ENCODE measurements at places on chromosomes 4 and X.

- no peak for DNase-seq
These were observed 18.6 kb upstream of the FRMD7 start for GRCh38 chrX:132146456-132146855.

DNA sequence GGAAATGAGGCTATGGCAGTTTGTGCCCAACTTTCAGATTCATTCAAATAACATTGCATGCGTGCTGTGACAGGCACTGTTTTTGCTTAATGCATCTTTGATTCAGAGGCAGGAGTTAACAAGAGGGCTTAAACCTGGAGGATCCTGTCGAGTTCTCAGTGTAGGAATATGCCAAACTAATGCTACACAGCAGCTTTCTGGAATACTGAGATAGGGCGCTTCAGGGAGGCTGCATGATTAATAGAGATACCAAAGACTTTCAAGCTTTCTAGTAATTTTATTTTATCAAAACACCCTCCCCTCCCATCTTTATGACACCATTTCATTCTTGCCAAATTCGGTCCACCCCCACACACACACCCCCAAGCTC lies 636 bp upstream of the TIMM8A start:
- DNase-seq: no peak

DNA sequence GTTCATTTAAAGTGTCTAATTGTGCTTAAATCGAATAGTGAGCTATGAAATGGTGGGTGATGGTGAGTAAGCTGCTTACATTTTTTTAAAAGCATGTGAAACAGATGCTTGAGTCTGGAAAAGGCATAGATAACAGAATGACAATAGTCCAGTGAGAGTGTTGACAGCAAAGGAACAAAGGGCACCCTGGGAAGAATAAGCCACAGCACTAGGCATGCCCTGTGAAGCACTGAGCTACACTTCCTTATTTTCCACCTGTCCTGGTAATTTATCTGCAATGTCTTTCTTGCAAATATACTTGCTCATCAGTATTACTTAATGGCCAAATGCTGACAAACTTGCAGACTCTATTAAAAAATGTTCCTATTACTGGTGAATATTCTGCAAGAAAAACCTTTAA lies 168.7 kb downstream of the PRDM5 start:
- no peak for DNase-seq

DNA sequence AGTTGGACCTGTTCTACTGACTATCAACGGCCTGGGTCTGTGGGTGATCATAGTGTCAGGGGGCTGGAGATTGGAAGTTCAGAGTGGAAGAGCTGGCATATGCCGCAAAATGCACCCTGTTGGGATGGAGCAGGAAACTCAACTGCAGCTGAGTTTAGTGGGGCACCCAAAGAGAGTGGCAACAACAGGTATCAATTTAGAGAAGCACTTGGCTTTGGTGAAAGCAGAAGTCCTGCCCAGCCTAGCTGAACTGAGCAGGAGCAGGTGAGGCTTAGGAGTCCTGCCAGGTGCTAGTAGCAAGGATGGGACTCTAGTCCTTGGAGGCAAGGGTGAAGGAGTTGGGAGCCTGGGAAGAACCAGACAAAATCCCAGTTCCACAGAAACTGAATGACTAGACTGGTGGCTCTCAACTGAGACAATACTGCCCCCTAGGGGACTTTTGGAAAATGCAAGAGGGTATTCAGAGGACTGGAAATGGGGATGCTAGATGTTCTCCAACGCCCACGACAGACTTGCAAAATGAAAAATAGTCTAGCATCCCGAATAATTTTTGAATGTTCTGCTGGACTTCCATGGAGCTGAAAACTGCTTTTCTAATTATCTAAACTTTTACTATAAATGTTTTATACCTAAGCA lies 49.4 kb downstream of the RTL9 start:
- DNase-seq: no peak

DNA sequence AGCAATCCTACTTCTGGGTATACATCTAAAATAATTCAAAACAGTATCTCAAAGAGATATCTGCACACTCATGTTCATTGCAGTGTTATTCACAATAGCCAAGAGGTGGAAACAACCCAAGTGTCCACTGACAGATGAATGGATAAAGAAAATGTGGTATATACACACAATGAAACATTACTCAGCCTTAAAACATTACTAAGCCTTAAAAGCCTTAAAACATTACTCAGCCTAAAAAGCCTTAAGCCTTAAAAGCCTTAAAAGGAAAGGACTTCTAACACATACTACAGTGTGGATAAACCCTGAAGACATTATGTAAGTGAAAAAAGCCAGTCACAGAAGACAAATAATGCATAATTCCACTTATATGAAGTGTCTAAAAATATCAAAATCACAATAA lies 40.3 kb upstream of the TFDP3 start:
- no peak for DNase-seq

DNA sequence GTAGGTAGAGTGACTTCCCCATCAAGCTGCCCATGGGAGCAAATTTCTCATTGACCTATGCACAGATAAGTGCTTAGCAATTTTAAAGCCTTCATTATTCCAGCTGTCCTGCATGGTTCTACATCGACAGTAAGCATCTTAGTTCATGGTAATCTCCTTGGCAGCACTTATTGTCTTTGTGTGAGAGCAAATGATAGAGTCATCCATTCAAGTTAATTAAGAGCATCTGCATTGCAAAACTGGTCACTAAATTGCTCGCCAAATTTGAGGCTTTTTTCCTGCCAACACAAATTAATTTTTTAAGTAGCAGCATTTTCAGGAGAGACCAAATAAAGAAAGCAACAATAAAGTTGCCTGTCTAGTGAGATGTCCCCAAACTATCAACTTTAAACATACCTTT lies 76.7 kb downstream of the SH3BGRL start:
- DNase-seq: no peak

- DNase-seq: no peak
These were observed 740.6 kb upstream of the TENM3 start for GRCh38 chr4:181502611-181503010.

DNA sequence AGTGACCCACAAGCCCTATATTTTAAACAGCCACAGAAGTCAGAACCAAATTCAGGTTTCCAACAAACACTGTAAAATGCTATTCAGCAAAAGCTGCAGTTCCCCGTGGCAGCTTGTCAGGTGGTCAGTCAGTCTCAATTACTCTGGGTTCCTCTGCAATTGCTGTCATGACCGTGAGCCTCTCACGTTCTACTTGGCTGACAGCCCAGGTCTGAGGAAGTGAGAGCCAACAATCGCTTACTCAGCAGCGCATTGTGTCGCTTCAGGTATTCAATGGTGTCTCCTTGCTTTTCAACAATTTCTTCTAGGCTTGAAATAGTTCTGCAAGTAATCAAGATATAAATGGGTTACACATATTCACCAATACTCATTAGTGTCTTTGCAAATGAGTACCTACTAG lies 25.8 kb downstream of the TRIM75 start:
- DNase-seq: no peak

- DNase-seq: no peak
These were observed 30.8 kb downstream of the ZNF827 start for GRCh38 chr4:145907812-145908211.

- no peak for DNase-seq
These were observed 29.7 kb downstream of the HUWE1 start for GRCh38 chrX:53656845-53657244.

GRCh38 chr4:858831-859451 lies 33.0 kb upstream of the CPLX1 start:
- DNase-seq: no peak

DNA sequence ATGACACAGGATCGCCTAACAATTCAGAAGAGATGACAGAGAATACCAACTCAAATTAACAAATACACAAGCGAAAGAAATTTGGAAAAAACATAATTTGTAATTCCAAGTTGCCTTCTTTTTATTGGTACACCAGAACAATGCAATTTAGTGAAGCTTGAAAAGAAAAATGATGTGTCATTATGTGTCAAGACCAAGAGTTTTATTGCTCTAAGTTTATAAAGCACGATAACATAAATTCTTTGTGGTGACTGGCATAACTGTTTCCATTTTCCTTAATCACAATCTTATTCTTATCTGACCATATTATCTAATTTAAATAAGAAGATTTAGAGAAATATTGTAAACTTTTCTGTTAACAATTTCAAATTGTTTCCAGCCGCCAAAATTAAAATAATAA lies 273.2 kb upstream of the TECRL start:
- no peak for DNase-seq

DNA sequence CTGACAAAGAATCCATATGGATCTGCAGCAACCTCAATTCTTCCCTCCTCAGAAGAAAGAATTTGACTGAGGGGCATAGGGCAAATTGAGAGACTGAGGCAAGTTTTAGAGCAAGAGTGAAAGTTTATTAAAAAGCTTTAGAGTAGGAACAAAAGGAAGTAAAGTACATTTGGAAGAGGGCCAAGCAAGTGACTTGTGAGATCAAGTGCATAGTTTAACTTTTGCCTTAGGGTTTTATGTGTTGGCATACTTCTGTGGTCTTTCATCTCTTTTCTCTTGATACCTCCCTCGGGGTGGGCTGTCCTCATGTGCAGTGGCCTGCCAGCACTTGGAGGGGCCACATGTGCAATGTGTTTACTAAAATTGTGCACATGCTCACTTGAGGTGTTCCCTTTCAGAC lies 98.0 kb upstream of the MAGEB16 start:
- no peak for DNase-seq

DNA sequence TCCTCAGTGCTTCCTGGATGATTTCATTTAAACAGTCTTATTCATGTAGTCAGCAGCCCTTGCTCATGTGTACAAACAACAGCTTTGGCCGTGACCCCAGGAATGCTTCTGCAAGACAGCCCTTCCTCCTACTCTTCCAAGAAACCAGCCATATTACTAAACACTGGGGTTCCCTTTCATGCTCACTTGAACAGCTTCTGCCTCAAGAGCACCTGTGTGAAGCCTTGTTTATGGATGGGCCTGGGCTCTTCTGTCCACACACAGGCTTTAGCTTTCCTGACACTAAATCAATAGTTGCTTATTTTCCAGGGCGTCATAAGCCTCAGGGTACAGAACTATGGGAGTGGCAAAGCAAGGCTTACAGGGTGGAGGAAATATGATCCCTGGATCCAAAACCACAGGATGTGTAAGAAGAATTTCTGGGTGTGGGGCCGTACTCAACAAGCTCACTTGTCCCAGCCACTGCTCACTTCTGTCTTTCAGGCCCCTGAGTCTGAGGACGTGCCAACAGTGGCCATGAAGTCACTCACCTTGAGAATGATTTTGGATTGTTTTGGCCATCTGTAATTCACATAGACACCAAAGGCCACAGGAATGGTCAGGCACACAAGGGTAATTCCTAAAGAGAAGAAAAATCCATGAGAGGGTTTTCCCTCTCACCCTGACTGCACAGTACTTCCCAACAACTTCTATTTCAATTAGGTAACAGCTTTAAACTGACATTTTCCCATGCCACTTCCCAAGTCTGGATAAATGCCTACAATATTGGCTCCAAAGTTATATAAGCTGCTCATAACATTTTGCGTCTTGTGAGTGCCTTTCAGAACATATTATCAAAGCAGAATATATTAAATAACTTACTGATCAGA lies 17.7 kb downstream of the SLC10A6 start:
- no peak for DNase-seq

Measured in stimulated activated CD8-positive, alpha-beta memory T cell treated with anti-CD3 and anti-CD28 coated beads, Interleukin-2, amount 100 ng/mL, for 48 hours (primary cell).